ENCODE measurements at places on chromosomes 5 and 9.

DNA sequence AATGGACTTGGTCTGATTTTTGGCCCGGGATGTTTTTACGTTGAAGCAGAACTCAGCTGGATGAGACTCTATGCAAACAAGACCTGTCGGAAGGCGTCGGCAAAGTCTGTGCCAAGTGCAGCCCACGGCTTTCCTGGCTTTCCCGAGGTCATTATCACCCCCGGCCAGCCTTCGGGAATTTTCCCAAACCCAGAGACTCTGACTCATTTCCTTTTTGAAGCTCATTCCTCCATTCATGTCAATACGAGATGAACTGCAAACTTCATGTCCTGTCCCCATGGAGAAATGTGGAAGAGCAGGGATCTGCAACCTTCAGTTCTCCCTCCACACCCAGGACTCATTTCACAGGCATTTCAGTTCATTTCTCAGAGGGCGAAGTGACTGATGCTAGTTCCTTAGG lies 95.3 kb downstream of the IRX2 start:
- DNase-seq: peak; percentile 92

DNA sequence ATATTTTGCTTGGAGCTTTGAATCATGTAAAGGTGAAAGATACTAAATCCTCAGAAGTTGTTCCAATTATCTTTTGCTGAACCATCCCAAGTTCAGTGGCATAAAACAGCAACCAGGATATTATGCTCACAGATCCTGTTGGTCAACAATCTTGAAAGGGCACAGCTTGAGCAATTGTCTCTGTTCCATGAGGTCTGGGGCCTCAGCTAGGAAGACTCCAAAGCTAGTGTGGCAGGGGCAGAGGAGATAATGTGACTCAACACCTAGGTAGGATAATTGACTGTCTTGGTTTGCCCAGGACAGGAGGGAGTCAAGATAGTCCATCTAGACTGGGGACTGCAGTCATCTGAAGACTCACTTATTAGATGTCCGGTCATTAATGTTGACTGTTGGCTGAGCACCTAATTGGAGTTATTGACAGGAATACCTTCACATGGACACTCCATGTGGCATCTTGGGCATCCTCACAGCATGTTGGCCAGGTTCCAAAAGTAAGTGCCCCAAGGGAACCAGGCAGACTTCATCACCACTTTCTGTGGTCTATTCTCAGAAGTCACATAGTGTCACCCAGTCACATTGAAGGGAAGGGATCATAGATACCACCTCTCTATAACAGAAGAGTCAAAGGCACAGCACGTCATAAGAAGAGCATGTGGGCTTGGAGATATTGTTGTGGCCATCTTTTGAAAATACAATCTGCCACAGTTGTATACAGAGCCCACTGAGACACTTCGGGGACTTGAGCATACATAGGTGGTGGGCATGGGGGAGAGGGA lies 88.4 kb upstream of the GPBP1 start:
- no peak for DNase-seq

GRCh38 chr5:979100-979817 lies 29.3 kb upstream of the NKD2 start:
- no peak for DNase-seq

- DNase-seq: no peak
Observed at GRCh38 chr9:93294011-93294410, 110.1 kb downstream of the WNK2 start.

DNA sequence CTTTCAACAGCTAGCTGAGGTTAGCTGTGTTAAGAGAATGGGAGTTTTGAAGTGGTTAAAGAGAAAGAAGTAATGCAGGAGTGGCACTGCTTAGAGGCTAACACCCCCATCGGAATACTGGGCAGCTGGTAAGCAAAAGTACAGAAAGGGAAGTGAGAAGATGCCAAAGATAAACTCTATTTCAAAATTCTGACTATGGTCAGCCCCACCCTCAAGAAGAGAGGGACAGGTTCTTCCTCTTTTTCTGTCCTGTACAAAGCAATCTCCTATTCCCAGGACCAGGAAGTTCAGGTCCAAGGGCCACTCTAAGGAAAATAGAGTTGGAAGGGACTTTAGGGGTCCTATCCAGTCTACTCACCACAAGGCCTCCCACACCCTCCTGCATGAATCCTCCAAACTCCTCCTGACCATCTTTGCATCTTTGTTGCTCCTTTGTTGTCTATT lies 45.9 kb upstream of the JAK2 start:
- no peak for DNase-seq

DNA sequence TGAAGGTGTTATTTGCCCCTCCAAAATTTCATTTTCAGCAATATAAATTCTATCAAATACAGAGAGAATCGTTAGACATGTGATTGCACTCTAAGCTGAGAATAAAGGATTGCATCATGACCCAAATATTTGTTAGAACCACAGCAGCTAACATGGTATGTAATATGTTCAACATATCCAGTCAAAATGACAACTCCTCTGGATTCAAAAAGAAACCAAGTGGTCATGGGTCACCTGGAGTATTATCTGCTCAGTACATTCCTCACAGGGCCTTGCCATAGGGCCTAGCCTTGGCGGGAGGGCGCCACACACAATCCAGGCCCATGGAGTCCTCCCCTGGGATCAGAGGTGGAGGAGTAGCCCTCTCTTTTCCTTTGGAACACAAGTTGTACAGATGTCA lies 179.2 kb downstream of the HSD17B3 start:
- DNase-seq: peak; percentile 79

DNA sequence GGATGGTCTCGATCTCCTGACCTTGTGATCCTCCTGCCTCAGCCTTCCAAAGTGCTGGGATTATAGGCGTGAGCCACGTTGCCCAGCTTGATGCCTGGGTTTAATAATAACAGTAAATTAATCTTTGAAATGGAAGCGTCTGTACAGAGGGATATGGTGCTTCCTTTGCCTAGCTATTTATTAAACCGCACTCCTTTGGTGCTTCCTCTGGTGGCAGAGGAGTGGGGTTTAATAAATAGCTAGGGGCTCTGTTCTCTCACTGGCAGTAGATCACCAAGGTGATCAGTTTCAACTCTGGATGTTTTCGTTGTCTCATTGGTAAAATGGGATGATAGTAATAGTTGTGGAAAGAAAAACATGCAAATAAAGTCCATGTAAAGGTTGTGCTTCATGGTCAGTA lies 1122.5 kb upstream of the WWC1 start:
- DNase-seq: no peak

DNA sequence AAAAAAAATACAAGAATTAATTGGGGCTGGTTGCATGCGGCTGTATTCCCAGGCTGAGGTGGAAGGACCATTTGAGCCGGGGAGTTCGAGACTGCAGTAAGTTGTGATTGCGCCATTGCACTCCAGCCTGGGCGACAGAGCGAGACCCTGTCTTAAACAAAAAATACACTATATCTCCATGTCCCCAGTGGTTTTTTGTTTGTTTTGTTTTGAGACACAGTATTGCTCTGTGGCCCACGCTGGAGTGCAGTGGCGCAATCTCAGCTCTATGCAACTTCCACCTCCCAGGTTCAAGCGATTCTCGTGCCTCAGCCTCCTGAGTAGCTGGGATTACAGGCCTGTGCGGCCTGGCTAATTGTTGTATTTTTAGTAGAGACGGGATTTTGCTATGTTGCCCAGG lies 1.2 kb downstream of the COQ4 start:
- no peak for DNase-seq

- DNase-seq: no peak
Observed at GRCh38 chr5:143013176-143013891, 243.2 kb downstream of the ARHGAP26 start.

DNA sequence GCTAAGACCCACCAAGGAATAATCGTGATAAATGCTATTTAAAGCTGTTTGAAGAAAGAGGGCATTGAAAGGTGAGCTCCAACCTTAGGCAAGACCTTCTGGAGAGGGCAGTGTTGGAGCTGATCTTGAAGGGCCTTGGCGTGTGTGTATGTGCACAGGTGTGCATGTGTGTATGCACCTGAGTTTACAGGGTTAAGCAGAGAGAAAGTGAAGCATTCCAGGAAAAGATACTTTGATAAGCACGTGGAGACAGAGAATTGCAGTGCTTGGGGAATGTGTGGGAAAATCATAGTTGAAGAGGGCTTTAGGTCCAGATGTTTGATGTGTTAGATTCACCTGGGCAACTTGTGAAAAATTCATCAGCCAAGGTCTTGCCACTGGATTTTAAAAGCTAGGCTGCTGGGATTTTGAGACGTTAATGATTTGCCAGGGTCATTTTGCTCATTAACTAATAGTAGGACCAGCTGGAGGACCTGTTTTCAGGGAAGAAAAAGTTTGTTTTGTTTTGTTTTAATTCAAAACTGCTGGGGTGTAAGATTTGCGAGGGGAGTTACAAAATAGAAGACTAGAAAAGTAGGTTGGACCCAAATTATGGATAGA lies 78.3 kb upstream of the ANKRD55 start:
- DNase-seq: no peak

- DNase-seq: peak; percentile 97
Observed at GRCh38 chr5:154368041-154368800, 77.6 kb upstream of the SAP30L start.

- DNase-seq: no peak
Observed at GRCh38 chr9:133951265-133951664, 40.9 kb downstream of the VAV2 start.

DNA sequence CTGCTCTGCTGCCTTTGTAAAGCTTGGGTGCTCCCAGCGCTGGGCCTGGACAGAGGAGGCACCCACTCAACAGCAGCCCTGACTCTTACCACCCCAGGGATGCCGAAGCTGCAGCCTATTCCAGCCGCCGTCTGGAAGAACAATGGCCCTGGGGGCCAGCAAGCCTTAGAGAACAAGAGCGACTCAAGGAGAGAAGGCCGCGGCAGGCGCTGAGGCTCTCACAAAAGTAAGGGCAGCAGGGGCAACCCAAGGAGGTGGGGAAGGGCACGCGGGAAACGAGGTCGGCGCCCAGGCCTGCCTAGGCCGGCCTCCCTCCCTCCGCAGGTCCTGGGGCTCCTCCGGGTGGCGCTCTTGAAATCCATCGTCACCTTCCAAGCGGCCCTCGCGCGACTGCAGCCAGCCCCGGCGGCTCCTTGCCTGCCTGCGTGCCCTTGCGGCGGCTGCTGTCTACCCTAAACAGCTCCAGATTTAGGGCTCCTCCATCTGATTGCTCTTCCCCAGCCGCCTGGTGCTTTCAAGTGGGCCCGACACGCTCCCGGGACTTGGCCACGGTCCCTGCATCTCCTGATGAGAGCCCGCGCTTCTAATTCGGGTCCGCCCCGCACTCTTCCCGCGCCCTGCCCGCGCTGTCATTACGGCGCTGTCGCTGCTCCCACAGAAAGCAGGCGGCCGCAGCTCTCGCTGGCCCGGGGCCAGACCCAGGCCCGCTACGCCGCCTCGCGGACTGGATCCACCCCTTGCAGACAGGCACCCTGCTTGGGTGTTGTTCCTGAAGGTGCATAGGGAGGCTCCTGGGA lies 213.3 kb downstream of the SEMA6A start:
- peak; percentile 27 for DNase-seq

- no peak for DNase-seq
Observed at GRCh38 chr9:137218754-137219271, 3.2 kb downstream of the RNF208 start.

DNA sequence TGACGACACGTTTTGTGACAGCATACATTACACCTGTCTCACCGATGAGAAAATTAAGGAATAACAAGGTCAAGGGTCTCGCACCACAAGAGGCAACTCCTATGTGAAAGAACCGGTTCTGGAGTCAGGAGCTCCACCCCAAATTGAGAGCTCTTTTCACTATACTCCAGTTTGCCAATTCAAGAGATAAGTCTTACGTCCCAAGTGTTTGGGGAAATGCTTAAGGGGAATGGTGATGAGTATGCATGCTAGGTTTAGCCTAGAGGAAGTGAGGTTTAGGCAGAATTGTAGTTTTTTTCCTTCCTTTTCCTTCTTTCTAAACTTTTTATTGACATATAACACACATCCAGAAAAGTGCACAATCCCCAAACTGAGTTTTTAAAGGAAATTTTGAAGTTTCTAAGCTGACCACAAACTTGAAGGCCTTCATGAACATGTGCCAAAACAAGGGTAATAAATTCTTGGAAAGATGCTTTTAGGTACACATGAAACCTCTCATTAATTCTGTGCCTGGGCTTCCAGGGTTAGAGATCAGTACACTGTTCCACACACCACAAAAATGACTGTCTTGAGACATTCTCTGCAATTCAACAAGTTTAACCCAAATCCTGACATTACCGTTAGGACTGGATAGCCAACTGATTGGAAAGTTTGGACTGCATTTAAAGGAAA lies 127.6 kb upstream of the SLC1A3 start:
- DNase-seq: peak; percentile 21

DNA sequence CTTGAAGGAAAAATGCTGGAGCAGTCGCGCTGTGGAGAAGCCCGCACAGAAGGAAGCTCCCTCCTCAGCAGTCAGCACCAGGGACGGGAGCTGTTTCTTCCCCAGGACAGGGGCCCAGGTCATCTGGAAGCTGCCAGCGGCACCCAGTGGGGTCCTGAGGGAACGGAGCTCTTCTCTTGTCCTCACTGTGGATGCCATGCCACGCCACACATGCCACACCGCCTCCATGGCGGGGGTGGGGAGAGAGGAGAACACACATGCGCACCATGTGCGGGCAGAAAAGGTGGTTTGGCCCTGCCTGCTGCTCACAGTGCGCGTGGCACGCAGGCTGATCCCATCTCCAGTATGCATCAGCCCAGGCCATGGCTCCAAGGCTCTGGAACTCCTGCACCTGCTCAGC lies 41.7 kb upstream of the ZNF354B start:
- DNase-seq: no peak

- DNase-seq: no peak
Observed at GRCh38 chr5:132322266-132322665, 28.1 kb downstream of the SLC22A4 start.

GRCh38 chr5:117943541-117943940 lies 1044.8 kb downstream of the DTWD2 start:
- DNase-seq: peak; percentile 34

DNA sequence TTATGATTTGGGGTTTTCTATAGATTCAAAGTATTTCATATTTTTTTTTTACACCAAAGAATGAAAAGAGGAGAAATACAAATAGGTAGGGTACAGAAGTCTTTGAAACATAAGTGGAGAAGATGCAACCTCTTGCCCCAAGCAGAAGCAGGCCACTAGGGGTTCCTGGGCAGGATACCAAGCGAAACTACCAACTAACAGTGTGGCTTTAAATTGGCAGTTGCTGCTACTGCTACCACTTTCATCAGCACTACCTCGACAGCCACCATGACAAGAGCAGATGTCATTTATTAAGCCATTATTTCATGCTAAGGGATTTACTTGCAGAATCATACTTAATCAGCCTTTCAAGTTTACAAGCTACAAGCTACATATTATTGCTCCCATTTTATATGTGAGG lies 288.1 kb downstream of the NR3C1 start:
- DNase-seq: no peak

GRCh38 chr9:33661176-33661575 lies 134.2 kb upstream of the PRSS3 start:
- no peak for DNase-seq

- peak; percentile 46 for DNase-seq
Observed at GRCh38 chr9:34984049-34984448, 5.5 kb upstream of the DNAJB5 start.

DNA sequence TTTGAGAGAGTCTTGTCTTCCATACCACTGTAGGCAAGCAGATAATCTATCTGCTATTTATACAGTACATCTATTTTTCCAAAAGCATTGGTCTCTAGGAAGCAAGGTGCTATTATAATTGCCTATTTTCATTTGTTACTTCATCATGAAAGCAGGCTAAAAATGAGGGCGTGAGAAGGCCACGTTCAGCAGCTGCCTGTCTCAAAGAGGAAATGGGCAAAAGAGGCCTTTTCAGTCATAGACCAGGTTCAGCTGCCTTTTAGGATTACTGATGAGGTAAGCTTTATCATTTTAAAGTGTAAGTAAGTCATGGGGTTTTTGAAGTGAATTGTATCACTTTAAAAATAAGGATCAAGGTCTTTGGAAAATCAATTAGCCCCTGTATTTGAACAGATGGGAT lies 1091.1 kb upstream of the DMAC1 start:
- no peak for DNase-seq
